Muscle of back (tissue), 13 donors: ENCODE measurements at places on chromosomes 7 and 10.
A peak's percentile ranks its signal among the peaks of the same experiment; 100 is the strongest.

GRCh38 chr10:80452640-80453039, 1.5 kb upstream of the TSPAN14 start:
- no peak for DNase-seq

DNA sequence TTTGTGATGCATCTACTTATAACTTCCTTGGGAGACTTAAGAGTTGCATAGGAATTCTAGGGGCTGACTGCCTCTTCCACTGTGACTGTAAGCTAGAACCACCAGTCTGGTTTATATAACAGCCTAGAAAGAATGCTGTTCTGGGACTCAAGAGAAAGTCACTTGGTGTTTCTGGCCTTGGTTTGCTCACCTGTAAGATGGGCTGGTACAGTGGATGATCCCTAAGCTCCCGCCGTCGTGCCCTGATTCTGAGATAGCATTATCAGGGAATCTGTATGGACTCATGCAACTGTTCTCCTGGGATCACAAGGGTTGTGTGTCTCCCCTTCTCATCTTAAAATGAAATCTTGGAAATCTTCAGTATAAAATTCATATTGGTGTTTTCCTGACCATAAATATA, 100.6 kb downstream of the LYZL1 start:
- DNase-seq = no peak

DNA sequence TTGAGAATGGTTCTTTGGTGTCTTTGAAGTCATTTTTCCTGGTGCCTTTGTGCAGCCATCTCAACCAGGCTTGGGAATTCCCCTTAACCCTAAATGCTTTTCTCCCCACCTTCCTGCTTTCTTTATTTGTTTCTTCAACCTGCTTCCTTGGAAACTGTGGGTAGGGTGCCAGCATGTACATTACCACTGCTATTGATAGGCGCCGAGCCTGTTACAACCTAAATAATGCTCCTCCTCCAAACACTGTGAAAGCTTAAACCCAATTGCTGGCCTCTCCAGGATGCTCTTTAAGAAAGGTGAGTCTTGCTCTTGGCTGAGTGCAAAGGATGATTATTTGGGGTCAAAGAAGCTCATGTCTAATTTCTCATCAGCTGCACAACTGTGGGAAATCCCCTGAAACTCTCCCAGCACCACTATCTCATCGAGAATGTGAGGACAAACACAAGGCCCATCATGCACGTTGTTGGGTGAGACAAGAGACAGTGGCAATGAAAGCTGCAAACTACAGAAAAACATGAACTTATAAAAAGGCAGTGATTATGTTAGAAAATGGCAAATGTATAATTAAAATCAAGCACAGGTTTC, 285.5 kb upstream of the IGFBP3 start:
- DNase-seq = no peak

GRCh38 chr7:155816996-155817395, 4.7 kb upstream of the SHH start:
- DNase-seq = no peak

GRCh38 chr10:69438536-69439349, 12.5 kb upstream of the TSPAN15 start:
- DNase-seq = peak; percentile 47
